ENCODE measurements at places on chromosomes 5 and 9.
A peak's percentile ranks its signal among the peaks of the same experiment; 100 is the strongest.

GRCh38 chr5:114266374-114266773 is 95.5 kb upstream of the KCNN2 start:
- no peak for DNase-seq

DNA sequence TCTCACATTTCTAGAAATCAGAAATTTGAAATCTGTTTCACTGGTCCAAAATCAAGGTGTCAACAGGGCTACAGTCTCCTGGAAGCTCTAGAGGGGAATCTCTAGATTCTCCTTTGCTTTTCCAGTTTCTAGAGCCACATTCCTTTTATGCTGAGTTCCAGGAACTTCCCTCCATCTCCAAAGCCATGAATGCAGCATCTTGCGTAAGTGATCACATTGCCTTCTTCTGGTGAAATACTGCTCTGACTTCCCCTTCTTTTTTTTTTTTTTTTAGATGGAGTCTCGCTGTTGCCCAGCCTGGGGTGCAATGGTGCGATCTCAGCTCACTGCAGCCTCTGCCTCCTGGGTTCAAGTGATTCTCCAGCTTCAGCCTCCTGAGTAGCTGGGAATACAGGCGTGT is 23.8 kb downstream of the GDA start:
- DNase-seq: no peak

DNA sequence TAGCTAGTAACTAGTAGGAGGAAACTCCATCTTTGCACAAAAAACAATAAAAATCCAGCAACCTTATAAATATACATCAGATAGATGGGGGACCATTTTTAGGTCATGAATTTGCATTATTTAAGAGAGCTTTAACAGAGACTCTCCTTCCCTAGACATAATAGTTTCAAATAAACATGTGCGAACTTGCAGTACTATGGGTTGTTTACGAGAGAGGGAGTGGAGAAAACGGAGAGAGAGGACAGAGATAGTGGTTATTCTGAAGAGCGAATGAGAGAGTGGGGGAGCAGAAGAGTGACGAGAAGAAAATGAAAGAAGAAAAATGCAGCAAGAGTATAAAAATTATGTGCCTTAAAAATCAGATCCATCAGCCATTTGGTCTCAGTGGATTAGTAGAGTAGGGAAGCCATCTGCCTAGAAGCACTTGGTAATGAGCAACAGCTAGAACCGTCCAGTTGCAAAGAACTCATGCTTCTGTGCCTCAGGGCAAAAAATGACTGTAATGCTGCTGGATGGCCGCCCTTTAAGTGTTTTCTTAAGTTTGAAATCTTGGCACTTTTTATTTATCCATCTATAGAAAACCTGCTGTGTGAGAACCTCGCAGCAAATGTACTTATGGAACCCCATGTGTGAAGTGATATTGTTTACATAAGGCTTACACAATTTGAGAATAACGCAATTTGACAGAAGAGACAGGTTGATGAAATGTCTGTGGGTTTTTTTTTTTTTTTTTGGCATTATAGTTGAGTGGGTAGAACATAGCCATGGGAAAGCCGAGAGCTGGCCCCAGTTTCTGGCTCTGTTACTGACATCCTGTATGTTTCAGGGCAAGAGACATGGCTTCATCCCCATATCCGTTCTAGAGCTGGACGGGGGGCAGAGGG is 95.6 kb upstream of the ZNF608 start:
- no peak for DNase-seq

GRCh38 chr5:2206293-2207108 is 323.8 kb upstream of the IRX4 start:
- no peak for DNase-seq

- DNase-seq: no peak
Measured at GRCh38 chr9:86549401-86549811, 195.2 kb upstream of the TUT7 start.

DNA sequence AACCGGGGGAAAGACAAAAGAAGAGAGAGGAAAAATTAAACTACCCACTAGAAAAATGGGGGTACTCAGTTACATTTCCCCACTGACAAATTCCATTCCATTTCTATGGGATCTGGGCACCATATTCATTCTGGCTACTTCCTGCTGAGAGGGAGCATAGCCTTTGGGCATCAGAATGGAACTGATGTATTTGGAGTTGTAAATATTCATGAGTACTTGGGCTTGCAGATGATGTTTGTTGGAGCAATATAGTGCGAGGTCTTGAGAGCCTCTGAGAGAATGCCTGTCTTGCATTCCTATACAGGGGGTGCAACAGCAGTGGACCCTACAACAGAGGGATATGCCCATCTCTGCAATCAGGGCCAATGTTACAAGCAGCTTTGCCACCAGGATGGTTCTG is 16.7 kb downstream of the GMCL2 start:
- DNase-seq: no peak

DNA sequence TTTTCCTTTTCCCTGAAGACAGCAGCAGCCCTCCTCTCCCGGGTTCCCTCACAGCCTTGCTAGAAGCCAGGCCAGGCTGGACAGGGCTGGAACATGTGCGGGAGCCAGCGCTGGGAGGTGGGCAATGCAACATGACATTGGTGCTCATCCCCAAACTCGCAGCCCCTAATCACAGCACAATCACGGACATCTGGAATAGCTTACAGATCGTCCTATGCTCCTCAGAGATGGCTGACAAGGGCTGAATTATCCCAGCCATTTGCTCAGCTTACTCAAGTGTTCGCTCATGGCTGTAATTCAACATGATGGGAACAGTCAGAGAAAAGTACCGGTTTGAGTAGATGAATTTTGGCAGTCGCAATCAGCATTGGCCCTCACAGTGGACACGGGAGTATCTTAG is 49.8 kb downstream of the FSTL4 start:
- no peak for DNase-seq

- DNase-seq: no peak
Measured at GRCh38 chr5:36885566-36886485, 9.3 kb downstream of the NIPBL start.

GRCh38 chr5:154743812-154744211 is 11.4 kb upstream of the LARP1 start:
- no peak for DNase-seq

- no peak for DNase-seq
Measured at GRCh38 chr9:89388084-89388867, 70.0 kb downstream of the SECISBP2 start.

GRCh38 chr9:122333169-122333808 is 37.5 kb upstream of the PTGS1 start:
- DNase-seq: no peak

DNA sequence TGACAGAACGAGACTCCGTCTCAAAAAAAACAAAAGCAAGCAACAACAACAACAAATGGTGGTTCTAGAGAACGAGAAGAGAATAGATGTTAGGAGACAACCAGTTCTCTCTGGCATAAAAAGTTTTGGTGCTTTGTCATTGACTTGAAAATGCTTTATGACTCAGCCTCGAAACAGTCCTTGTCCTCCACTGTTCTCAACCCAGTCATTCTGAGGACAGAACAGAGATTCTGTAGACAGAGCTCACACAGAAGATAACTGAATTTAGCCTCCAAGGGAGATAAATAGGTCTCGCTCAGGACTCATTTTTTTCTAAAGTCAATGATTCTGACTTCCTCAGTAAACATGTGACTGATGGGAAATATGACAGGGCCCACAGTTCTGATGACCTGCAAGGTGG is 76.0 kb upstream of the FSTL4 start:
- DNase-seq: no peak

DNA sequence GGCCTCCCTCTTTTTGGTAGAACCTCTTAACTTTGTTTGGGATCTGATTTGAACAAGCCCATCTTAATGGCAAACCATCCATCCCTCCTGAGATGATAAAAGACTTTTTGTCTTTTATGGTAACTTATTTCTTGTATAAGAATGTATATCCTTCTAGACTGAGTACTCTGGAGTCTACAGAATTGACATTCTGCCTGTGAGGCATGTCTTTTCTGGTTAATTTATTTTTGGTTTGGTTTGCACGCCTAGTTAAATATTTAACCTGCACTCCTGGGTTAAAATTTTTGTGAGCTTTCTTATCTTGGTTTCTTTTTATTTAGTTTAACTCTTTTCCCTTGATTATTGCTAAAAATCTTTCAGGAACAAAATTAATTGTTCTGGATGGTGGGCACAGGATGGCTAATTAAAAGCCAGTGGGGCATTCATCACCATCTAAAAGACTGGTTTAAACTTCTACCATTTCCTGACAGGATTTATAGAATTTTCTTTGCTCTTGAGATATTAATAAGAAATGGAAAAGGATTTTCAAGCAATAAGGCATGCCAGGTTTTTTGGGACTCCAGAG is 50.3 kb downstream of the PHAX start:
- DNase-seq: no peak

DNA sequence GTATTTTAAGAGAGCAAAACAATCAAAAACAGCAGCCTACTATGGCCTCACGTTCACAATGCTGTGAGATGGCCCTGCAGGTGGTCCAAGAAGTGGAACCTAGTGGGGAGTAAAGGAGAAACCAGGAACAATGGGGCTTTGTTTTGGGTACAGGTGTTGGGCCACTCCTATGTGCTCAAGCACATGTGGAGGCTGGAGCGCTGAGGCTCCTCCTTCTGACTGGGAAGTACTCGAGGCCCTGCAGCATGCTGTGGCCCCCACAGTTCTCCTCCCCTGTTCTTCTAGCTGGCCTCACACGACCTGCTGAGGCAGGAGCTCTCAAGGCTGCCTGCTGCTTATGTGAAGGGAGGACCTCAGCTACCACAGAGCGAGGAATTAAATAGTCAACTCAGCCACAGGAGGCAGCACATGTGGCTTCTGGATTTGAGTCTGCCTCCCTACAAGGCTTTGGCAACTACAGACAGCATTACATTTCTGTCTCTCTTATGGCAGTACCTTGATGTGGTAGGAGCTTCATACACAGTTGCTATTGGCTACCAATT is 482.3 kb downstream of the SPOCK1 start:
- no peak for DNase-seq

GRCh38 chr9:35349287-35349990 is 140.5 kb upstream of the RUSC2 start:
- no peak for DNase-seq

GRCh38 chr5:65037831-65038815 is 269.4 kb downstream of the CWC27 start:
- no peak for DNase-seq

- DNase-seq: no peak
Measured at GRCh38 chr5:116502138-116502537, 72.5 kb downstream of the SEMA6A start.

DNA sequence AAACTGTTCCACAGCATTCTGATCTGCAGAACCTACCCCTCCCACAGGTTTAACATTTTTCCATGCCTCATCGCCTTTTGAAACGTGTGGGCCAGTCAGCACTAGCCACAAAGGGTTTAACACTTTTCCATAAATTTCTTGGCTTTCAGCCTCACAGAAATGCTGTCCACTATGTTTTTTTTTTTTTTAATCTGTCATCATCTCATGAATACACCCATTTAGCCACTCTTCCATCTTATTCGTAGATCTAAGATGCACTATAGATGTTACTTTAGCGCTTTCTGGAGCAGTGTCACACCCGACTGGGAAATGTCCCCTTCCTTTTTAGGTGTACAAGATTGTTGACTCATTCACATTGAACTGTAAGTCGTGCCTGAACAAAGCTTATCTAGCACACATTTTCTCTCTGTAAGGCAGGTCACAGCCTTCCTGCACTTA is 62.3 kb downstream of the GCNT1 start:
- DNase-seq: no peak

- DNase-seq: peak; percentile 51
Measured at GRCh38 chr9:95724253-95724991, 151.1 kb upstream of the ERCC6L2 start.

DNA sequence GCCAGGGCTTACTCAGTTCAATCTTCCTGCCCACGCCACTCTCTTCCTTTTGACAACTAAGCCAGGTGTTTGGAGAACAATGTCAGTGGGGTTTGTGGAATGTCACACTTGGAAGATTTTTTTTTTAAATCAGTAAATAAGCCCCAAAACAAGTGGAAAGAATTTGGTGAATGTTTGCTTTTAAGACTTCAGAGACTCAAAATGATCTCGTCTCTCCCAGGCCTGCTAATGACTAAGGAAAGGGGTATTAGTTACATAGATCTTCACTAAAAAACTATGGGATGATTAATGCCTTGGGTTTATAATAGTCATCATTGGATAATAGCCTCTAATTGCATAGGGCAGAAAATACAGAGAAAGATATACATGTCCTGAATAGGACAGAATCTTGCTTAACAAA is 166.4 kb downstream of the DMRT2 start:
- no peak for DNase-seq

DNA sequence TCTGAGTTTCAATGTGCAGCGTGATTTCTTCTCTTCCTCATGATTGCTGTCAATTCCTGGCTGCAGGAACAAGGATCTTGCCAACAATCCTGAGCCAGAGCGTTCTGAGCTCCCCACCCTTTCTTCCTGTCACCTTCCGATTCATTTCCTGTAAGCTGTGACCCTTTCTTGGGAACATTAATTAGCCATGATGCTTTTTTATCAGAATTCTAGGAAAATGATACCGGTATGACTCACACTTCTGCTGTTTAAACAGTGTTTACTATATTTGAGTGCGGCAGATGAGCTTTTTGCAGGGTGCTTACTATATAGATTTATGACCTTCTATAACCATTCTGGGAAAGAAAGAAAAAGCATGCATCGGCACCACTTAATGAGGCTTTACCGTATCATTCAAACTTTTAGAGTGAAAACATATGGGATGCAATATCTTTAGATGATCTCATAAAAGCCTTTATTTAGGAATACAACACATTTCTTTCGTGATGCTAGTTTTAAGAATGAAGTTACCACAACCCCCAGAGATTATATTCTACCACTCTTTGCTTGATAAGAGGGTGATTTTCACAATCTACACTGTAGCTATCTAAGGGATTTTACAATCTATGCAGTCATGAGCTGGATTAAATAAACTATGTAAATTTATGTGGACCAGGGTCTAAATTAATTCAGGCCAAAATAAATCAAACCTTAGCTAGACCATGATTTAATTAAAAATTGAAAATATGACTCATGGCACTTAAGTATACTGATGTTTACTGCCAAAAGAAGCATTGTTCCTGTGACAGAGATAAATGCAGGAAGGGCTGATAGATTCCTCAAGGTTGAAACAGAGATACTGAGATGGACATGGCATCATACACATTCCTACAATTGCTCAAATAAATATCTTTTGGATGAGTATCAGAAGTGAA is 38.0 kb upstream of the OSMR start:
- DNase-seq: no peak
